ENCODE measurements at places on chromosomes 11 and 22.

DNA sequence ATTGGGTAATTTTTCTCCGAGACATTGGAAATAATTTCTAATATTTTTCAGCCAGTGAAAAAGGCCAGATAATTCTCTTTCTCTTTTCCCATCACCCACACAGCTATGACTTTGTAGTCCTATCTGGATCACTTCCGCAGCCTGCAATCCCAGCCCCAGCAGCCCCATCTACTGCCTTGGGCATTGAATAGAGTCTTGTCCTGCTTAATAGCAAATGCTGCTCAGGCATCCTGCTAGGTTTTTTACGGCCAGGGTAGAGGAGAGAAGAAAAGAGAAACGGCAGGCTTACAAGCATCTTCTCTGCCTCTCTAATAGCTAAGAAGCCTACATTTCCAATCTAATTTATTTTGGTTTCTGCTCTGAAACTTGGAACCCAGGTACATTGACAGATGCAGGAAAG is 154.3 kb upstream of the B3GAT1 start:
- DNase-seq = no peak

- DNase-seq = no peak
Observed at GRCh38 chr22:30348404-30348803, 8.3 kb downstream of the SF3A1 start.

- DNase-seq = no peak
Observed at GRCh38 chr11:33347490-33348125, 90.4 kb downstream of the HIPK3 start.

- no peak for DNase-seq
Observed at GRCh38 chr22:19789406-19789805, 28.8 kb downstream of the TBX1 start.

- no peak for DNase-seq
Observed at GRCh38 chr22:44094751-44095302, 70.7 kb downstream of the PARVB start.

DNA sequence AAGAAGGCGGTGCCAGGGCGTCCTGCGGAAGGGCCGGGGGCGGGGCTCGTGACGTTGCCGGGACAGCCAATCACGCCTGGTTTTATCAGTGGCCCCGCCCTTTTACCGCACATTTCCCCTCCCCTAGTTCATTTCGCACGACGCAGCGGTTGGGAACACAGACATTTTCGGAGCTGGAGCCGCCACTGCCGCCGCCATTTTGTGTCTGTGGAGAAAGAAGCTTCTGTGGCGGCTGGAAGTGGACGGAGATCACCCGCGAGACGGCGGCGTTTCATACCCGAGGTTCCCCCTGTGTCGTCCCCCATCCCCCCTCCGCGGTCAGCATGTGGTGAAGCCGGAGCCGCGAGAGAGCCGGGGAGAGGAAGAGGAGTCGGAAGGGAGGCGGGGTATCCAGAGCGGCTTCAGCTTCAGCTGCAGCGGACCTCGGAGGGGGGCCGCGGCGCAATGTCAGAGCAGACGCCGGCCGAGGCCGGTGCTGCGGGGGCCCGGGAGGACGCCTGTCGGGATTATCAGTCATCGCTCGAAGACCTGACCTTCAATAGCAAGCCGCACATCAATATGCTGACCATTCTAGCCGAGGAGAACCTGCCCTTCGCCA is at the start of gene PCF11:
TSS of gene PCF11 (plus strand) at position 136 of the 598 bp plus-strand sequence. CDS start at position 445, 309 bp downstream.
- DNase-seq = no peak

- no peak for DNase-seq
Observed at GRCh38 chr22:38138961-38139360, 28.5 kb upstream of the BAIAP2L2 start.

GRCh38 chr11:25159341-25159740 is 662.5 kb downstream of the LUZP2 start:
- DNase-seq = no peak

GRCh38 chr11:130359419-130359818 is 44.7 kb upstream of the ZBTB44 start:
- DNase-seq = no peak

- DNase-seq = no peak
Observed at GRCh38 chr11:61460474-61460881, 30.6 kb downstream of the SDHAF2 start.

GRCh38 chr11:4671741-4672140 is 25.9 kb downstream of the OR51E2 start:
- no peak for DNase-seq

DNA sequence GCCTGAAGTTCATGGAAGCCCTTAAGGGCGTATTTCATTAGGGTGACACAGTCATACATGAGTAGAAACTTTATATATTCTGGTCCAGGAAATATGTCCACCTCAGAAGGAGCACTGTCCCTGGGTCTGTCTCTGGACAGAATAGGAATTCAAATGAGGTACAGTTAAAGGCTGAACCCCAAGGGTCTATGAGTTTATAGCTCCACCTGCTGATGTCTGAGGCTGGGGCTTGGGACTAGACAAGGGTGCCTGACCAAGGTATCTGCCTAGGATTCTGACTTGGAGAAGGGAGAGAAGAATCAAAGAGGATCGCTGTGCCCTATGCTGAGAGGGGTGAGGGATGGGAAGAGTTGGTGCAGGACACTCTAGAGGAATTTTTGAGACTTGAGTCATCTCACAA is 14.9 kb downstream of the HEPHL1 start:
- no peak for DNase-seq

DNA sequence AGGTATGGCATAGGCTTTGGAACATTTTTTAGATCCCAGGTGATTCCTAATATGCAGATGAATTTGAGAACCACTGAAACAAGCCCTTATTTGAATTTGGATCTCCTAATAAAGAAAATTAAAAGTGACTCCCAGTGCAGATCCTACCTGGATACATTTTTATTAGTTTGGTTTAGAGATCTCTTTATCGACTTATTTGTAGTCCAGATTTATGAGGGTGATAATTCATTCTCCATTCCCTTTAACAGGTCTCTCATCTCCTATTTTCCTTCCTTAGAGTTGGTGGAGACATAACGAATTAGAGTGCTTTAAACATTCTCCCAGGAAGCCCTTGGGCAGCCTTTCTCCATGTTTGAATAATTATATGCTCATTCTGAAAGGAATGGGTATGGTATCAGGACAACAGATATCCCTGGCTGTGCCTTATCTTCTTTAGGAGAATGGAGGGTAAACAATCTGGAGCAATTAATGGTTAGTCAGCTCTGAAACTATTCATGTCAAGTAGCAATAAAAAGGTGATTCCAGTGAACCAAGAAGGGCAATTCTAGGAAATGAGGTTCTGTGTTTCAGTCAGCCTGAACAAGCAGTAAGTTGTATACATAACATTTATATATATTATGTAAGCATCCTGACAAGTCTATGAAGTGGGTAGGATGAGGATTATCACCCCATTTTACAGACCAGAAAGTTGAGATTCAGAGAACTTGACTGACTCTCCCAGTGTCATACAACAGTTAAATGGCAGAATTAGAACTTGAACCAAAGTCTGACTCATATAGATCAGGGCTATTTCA is 53.9 kb upstream of the RCE1 start:
- DNase-seq = peak; percentile 93

DNA sequence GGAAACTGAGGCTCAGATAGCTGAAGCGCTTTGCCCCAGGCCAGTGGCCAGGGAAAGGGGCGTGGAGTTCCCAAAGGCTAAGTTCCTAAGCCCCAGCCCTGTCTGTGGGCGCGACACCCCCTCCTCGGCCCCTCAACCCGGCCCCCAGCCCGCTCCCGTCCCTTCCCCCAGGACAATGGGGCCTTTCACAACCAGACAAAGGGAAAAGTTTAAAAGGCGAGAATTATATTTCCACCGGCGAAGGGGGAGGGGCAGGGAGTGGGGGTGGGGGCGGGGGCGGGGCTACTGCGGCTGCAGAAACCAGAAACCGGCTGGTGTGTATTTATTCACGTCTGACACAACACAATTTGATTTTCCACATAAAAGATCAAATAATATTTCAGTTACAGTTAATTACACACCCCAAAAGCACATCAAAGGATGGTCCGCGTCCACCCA is 192.1 kb downstream of the MN1 start:
- no peak for DNase-seq

DNA sequence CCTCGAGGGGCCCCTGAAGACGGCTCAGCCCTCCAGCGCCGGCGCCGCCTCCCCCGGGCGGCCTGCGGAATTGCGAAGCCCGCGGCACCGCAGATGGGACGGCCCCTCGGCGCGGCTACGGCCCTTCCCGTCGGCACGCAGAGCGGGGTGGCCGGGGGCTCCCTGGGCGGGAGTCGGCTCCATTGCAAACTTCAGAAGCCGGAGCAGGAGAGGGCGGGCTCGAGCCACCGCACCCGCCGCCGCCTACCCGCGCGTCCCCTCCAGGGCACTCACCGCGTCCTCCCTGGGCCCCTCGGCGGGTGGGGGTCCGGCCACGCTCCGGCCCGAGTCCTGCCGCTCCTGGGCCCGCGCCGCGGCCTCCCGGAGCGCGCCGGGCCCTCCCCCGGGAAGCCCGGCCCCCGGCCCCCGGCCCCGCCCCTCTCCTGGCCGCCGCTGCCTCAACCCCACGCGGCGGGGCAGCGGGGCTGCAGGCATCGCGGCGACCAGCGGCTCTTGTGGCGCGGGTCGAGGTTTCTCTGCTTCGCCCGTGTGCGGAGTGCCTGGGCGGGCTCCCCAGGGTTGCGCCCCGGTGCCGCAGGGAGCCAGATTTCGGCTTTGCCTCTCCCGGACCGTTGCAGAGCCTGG is at the start of gene PACSIN3:
TSS of gene PACSIN3 (minus strand) at position 359 of the 624 bp plus-strand sequence. CDS start 3,707 bp downstream, outside the sequence.
- peak; percentile 50 for DNase-seq

DNA sequence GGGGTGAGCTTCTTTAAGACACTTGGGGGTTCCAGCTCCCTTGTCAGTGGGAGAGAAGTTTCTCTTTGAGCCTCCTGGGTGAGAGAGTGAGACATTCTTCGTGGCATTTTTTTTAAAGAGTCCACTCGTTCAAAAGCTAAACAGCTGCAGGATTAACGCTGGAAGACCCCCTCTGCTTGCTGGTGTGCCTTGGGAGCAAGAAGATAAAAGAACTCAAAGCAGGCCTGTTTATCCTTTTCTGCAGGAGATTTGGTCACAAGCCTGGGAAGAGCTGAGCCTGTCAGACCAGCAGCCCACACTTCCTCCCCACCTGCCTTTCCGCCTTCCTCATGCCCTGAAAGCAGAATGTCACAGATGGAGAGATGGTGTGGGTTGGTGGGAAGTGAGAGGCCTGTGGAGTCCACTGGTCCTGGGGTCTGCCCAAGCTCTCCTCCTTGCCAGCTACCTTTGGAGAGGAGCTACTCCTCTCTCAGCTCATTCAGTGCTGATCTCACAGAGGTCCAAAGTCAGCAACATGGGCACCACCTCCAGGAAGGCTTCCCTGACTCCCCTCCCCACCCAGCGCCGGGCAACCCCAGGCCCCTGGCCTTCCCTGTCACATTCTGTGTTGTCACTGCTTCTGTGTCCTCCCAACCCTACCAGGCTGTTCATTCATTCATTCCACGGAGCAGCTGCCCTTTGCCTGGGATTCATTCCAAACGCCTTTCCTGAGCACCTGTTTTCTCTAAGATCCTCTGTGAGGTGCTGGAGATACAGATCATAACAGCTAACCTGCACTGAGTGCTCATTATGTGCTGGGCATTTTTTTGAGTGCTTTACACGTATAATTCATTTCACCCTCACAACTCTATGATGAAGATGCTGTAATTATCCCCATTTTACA is 6.7 kb downstream of the GDPD5 start:
- no peak for DNase-seq

- peak; percentile 76 for DNase-seq
Observed at GRCh38 chr11:106077609-106078455, at the start of gene AASDHPPT. TSS of gene AASDHPPT (plus strand) at chr11:106077662. CDS start at chr11:106077711, 49 bp downstream.

DNA sequence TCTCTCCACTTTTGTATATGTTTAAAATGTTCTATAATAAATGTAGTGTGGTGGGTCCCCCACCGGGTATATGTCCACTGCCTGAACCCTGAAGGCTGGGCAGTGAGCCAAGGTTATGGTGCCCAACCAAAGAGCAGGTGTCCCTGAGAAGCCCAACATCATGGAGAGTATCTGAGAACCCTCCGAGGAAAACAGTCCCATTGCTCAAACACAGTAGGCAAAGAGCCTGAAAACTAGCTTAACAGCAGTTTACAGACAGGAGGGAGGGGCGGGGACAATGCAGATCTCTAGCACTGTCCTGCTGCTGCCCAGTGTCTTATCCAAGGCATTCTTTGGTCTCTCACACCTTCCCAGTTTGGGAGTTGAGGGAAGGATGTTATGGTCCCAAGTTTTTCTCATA is 91.0 kb downstream of the TMPRSS5 start:
- peak; percentile 83 for DNase-seq

GRCh38 chr11:116229236-116229970 is 543.4 kb downstream of the BUD13 start:
- DNase-seq = peak; percentile 68

DNA sequence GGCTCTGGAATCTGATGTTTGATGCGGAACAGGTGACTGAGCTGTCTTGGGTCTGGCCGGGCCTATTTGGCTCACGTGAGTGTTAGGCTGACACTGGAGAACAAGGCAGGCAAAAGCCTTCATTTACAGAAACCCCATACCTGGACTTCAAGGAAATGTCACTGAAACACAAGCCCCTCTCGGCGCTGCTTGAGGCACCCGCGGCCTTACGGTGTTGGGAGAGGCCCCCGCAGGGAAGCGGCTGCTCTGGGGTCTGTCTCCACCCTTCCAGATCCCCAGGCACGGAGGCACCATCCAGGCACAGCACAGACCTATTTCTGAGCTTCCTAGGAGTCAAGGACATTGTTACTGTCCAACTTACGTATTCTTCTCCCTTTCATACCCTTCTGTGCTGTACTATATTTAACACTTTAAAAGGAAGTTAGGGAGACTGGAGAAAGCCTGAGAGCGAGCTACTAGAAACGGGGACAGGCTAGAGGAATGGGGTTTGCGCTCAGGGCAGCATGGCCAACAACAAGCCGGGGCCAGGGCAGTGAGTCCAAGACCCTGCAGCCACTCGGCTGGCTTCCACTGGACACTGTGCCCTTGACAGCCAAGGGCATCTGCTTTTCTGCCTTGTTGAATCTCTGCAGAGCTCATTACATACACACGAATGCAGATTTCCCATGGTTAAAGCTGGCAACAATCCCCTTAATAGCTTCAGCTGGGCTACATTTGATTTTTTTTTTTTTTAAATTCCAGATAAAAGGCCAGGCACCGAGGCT is 23.8 kb downstream of the DRD4 start:
- DNase-seq = no peak

DNA sequence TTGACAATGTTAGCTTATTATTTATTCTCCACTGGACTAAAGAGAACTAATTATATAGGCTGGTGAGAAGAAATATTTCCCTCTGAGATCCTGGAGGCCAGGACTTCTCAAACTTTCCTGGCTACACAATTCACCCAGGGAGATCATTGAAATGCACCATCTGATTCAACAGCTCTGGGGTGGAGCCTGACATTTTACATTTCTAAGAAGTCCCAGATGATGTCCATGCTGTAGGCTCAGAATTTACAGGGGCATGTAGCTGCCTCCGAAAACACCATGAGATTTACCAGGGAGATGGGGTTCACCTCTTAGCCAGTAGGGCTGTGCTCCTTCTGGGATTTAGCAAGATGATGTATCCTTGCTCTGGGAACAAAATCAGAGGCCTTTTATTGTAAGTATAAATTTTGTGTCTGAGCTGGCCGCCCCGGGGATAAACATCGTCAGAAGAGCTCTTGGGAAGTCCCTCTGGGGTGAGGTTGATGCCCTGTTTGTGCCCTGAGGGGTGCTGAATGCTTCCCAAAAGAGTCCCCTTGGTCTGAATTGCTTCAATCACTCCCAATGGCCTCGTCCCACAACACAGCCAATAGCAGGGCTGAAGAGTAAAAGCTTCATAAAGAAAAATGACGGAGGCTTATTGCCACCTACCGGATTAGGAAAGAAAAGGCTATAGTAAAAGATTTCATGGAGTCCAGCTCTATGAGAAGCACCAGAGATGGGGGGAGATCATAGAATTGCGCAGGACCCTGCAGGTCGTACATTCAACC is 33.4 kb upstream of the API5 start:
- peak; percentile 23 for DNase-seq

Measured in NCI-H146 (cell line).